ENCODE measurements at places on chromosomes 5 and 9.

DNA sequence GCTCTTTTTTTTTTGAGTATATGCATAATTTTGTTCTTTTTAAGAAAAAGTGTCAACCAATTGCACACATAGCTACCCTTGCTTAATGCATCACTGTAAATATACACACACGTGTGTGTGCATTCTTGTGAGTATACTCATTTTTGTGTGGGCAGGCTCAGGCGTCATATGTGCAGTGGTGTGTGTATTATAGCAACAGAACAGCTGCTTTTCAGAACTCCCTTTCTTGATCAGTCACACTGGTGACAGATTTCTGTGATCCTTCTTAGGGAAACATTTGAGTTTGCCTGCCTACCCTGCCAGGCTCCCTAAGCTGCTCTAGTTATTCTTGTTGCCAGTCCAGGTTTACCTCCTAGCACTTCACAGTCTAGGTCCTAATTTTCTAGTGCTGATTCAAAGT is 287.0 kb upstream of the SEMA6A start:
- no peak for ATAC-seq

GRCh38 chr5:600886-601541 is 11.1 kb upstream of the CEP72 start:
- ATAC-seq, result no peak

DNA sequence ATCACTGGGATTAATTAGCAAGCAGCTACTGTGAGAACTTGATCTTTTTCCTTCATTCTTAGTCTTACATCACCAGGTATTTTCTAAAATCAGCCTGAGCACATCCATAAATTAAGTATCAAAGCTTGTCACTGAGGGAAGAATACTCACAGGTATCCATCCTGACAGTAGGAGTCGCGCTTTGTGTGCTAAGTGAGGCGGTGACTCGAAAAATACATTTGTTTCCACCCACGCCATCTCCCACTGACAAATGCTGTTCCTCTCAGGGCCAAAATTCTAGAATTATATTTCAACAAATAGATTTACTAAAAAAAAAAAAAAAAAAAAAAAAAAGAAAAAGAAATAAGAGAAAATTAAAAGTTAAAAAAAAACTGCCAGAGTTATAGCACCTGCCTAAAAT is 34.1 kb upstream of the GABRB2 start:
- ATAC-seq, result no peak

DNA sequence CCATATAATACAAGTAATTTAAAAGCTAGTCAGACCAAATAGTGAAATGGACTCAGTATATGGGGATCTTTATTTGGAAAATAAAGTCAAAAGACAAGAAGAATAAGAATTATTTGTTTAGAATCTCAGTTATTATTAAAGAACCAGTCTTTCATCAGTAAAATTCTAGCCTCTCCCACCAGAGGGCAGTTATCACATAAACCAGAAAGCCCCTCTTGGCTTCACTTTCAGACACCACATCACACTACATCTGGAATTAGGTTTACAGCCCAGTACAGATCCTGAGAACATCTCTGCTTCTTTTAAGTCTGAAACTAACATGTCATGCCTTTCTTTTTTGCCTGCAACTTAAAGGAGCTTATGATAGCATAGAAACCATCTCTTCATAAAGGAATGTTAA is 12.2 kb upstream of the HSPB3 start:
- no peak for ATAC-seq

DNA sequence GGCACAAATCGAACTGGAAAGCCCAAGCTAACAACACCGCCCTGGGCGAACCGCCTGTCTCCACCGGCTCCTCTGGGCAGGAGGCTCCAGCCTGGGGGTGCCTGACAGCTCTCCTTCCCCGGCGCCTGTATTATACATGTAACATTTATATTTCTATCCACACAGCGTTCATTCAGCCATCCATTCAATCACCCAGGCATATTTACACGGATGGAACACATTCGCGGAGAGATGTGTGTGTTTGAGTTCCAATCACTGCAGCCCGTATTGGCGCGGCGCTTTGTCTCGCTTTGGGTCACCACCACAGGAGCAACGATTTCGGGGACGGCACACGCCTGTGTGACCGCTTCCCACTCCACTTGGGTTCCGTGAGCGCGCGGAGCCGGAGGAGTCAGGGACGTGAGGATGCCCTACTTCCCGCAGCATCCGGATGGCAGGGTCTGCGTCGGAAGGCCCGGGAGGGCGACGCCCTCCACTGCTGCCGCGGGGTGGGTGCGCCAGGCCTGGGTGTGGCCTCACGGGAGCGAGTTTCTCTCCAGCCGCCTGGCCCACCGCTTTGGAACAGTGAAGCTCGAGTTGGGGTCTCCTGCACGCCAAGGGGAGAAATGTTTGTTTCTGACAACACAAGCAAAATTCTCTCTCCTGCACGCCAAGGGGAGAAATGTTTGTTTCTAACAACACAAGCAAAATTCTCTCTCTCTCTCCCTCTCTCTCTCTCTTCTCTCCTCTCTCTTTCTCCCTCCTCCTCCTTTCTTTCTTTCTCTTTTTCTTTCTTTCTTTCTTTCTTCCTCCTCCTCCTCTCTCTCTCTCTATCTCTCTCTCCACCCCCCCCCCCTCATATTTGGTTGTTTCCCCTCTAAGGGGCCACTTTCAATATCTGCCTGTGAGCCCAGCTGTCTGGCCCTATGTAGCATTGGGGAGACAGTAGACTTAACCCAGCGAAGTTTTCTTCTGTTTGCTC is 1.1 kb upstream of the SV2C start:
- ATAC-seq, result no peak

- ATAC-seq, result no peak
Measured at GRCh38 chr5:6593148-6594016, 39.5 kb downstream of the NSUN2 start.

DNA sequence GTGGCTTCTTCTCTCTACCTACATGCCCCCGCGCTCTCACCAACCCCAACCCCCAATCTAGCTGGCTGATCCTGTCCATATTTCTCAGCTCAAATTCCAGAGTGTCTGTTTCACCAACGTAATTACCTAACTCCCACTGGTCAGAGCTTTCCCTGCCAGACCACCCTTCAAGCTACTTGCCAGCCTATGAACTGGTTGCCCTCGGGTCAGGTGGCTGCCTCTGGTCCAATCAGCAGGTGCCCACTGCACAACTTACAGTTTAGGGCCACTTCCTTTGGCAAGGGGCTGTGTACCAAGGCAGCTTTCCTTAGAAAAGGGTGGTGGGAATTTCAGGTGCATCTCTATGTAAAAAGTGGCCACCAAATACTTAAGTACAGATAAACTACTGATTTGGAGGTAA is 92.2 kb upstream of the SLC30A5 start:
- ATAC-seq, result no peak

DNA sequence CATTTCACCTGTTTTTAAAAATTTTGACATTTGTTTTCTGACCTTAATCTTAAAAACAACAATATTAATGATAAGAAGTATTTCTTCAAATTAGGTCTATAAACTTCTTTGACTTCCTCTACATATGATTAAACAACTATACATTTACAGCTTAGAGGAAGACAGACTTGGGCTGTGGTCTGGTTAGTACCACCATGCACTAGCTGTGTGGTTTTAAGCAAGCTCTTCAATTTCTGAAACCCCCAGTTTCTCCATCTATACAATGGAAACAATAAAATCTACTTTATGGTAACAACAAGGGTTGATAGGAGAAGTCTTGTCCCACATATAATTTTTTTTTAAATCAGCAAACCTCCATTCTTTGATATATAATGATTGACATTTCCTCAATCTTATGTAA is 15.7 kb downstream of the ANKDD1B start:
- ATAC-seq, result no peak

- no peak for ATAC-seq
Measured at GRCh38 chr5:154948313-154948712, 7.4 kb downstream of the MRPL22 start.

GRCh38 chr9:12640016-12640587 is 53.1 kb upstream of the TYRP1 start:
- ATAC-seq, result no peak

DNA sequence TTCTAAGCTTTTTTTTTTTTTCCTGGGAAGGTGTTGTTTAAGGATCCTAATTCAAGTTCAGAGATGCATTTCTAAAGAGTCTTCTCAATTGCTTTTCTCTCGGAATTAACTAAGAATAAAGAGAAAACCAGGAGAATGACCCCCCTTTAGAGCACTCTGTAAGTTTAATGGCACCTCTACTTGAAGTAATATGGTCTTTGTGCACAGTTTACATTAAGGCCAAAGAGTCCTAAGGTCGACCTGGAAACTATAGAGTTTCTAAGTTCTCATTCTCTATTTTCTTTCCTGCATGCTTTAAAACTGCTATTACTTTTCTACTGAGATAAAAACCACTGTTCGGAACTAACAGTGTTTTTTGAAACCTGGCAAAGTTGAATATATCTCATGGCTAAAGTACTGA is 923.1 kb upstream of the CDH10 start:
- no peak for ATAC-seq

DNA sequence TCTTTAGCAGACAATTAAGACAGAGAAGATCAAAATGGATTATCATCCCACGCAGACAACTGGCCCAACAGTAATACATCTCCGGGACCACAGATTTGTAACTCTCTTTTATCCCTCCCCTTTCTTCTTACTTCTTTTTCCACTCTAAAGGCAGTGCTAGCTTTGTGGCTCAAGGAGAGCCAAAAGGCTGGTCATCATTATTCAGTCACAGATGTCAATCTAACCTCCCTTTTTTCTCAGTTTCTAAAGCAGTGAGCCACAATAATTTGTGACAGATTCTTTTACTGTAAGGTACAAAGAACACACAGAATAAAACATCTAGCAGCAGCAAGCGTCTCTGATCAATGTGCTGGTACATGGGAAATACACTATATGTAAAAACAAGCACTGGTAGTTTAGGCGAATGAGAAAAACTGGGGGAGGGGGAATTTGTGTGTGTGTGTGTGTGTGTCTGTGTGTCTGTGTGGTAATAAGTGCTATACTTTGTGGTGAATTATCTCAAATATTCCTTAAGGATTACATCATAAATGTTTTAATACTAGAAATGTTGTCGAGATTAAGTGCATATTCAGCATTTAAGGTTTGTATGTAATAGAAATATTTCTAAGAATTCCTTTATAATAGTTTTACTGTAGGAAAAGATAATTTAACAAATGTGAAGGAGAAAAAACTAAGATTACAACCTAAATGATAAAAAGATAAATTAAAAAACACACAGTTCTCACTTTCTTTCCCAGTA is 140.2 kb downstream of the DENND1A start:
- ATAC-seq, result no peak

DNA sequence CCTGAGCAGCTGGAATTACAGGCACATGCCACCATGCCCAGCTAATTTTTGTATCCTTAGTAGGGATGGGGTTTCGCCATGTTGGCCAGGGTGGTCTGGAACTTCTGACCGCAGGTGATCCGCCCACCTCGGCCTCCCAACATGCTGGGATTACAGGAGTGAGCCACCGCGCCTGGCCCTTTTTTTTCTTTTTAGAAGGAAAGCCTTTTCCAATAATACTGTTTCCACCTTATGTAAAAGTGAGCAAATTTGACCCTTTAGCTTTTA is 23.7 kb upstream of the F2R start:
- no peak for ATAC-seq

- ATAC-seq, result no peak
Measured at GRCh38 chr5:17455942-17456341, 42.1 kb upstream of the TAF11L2 start.

DNA sequence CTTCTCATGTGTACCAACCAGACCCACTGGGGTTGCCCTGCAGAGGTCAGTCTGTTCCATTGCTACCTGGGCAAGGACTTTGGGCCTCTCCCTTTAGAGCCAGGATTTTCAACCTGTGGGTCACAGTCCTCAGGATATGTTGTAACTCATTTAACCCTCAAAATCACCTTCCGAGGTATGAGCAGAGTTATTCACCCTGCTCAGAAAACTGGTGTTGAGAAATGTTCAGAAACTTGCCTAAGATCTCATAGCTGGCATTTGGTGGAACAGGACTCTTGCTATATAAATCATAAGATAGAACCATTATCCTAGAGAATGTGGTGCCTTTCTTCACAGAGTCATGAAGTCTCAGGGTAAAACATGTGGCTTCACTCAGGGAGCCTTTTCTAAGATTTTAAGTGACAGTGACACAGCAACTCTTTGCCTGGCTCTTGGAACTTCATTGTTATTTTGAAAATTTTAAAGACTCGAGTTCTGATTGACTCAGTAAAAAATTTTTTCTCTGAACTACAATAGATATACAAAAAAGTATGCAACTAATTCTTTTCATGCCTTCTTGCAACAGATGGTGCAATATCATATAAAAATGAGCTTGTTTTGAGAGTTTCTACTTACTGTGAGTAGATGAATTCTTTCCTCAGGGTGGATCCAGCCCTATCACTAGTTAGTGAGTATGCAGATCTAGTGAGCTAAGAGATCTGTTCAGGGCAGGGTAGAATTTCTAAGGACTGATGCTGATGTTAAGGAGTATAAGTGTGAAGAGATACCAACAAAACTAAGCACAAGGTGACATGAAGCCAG is 29.5 kb downstream of the CAST start:
- no peak for ATAC-seq

DNA sequence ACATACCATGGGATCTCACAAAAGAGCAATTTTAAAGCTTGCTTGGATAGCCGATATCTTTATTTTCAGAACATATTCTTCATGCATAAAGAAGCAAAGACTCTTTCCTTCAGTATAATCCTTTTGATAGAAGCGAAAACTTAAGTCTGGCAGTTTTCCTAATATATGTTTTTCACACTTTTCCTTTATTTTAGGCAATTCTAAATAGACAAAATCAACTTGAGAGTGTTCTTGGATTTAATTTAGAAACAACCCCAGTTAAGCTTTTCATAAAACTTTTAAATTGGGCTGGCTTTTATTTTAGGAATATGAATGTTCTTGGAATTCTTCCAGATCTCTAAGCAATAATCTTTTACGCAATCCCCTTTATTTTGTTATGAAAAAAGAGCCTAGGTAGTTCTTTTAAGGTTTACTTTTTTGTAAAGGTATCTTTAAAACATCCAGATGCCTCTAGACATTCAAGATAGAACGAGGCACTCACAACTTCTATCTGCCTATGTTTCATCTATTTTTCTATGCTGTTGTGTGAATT is 51.5 kb upstream of the HSPB3 start:
- no peak for ATAC-seq

DNA sequence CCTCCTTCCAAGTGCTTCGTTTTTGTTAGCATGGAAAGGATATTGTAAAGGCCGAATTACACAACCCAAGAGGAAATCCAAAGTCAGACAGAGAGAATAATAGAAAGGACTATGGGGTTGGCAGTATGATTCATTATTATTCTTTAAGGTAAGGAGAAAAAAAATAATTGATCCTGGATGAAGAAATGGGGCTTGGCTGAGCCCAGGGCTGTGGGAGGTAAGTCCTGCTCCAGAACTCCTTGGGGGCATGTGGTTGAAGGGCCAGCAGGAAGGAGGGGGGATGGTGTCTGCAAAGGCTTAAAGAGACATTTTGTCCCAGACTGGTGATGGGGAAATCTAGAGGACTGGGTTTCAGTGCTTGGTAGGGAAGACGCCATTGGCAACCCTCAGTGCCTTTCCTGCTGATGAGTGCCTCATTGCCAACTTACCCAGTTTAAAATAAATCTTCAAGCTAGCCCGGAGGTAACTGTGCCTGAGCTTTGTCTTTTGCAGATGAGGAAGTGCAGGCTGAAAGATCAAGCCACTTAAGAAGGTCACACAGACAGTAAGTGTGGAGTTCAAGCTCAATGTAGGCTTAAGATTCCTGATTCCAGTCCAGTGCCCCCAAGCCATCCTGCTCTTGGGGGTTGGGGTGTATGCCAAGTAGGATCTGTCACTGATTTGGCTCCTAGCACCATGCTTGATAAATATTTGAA is 30.2 kb downstream of the FOXI1 start:
- no peak for ATAC-seq

GRCh38 chr5:128535251-128535650 is 2.8 kb downstream of the FBN2 start:
- no peak for ATAC-seq

All from activated T-helper 17 cell treated with anti-CD3 and anti-CD28 coated beads, Interleukin-2, amount 50 U/mL, for 72 hours (primary cell).